ENCODE measurements at places on chromosomes 4 and X.
A peak's percentile ranks its signal among the peaks of the same experiment; 100 is the strongest.

- peak; percentile 19 for DNase-seq
Observed at GRCh38 chr4:73684097-73684496, 56.3 kb upstream of the CXCL8 start.

DNA sequence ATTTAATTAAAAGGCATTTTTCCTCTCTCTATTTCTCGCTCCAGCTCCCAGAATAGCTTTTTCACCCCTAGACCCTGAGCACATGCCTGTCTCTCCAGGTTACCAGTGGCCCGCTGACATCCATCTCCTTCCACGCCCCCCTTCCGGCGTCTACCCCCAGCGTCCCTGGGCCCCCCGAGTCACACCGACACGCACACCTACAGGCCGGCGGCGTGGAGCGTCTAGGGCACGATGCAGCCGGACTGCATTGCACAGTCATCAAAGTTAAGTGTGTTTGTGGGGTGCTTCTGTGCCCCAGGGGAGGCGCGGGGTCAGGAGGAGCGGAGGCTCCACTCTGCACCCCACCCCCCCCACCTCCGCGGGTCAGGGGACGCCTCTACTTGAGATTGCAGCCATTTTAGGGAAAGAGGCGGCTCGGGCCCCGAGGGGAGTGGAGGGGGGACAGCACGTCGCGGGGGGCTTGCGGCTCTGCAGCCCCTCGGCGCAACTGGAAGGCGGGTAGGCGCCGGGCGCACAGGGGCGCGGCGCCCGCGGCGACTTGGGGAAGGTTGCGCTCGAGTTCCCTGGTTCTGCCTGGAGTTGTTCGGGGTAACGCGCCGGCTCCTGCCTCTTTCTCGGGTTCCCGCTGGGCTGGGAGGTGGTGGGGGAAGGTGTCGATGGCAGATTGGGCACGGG, 112.7 kb downstream of the DHX15 start:
- DNase-seq = peak; percentile 20

- DNase-seq = no peak
Observed at GRCh38 chr4:113776679-113777078, 15.1 kb upstream of the CAMK2D start.

DNA sequence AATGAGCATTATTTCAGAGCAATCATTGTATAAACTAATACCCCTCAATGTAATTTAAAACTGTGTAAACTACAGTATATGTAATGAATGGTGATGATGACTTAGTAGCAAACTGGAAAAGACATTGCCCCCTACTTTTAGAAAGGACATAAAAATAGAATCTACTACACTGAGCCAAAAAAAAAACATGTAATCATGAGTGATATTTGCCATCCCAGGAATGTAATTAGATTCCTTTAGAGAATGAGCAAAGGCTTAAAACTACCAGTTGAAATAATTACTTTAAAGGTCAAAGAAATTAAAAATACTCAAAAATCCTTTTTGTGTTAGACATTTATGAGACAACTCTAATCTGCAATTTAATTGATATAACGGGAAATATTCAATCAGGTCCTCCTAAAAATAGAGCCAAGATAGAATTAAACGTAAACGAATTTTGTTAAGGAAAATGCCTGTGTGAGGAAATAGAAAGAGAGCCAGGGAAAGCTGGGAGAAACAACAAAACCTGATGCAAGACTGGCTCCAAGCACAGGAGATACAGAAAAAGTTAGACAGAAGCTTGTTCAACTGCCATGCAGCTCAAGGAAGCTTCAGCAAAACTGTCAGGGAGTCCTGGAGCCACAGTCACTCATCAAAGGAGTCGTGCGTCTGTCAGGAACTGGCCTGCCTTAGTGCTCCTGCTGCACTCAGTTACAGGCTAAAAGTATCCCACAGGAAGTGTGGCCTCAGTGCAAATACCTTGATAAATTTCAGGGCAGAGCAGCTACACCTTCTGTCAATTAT, 655.7 kb upstream of the INTU start:
- DNase-seq = peak; percentile 52

GRCh38 chr4:122889726-122890125, 32.7 kb downstream of the NUDT6 start:
- no peak for DNase-seq

- no peak for DNase-seq
Observed at GRCh38 chr4:159722052-159722451, 619.2 kb downstream of the RAPGEF2 start.

DNA sequence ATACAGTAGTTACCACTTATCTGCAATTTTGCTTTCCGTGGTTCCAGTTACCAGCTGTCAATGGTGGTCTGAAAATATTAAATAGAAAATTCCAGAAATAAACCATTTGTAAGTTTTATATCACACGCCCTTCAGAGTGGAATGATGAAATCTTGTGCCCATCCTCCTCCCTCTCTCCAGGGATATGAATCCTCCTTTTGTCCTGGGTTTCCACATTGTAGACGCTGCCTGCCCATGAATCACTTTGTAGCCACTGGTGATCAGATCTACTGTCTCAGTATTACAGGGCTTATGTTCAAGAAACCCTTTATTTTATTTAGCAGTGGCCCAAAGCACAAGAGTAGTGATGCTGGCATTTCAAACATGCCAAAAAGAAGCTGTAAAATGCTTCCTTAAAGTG, 198.6 kb downstream of the KCNIP4 start:
- DNase-seq = no peak

- DNase-seq = peak; percentile 80
Observed at GRCh38 chrX:155767051-155767875, 113.9 kb upstream of the VAMP7 start.

GRCh38 chr4:56130606-56131155, 181.9 kb downstream of the CEP135 start:
- DNase-seq = no peak

- DNase-seq = peak; percentile 86
Observed at GRCh38 chr4:77196866-77197265, 39.9 kb downstream of the CCNG2 start.

DNA sequence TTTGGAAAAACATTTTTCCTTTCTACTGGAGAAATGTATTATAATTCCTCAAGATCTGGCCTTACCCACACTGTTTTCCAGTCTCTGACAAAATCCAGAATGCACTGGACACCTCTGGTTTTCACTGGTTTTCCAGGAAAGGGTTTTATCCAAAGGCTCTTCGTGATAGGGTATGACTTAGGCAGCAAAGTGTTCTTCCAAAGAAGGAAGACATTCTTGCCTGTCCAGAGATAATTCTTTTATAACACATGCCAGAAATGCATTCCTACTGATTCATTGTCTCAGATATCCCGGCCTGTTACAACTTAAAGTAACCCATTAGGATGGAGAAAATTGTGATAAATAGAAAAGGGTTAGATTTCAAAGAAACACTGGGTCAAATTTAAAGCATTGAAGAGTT, 2343.1 kb downstream of the PCDH7 start:
- no peak for DNase-seq

- peak; percentile 70 for DNase-seq
Observed at GRCh38 chr4:6087669-6088341, 69.6 kb upstream of the C4orf50 start.
